ENCODE measurements at places on chromosomes 5 and 9.
A peak's percentile ranks its signal among the peaks of the same experiment; 100 is the strongest.

DNA sequence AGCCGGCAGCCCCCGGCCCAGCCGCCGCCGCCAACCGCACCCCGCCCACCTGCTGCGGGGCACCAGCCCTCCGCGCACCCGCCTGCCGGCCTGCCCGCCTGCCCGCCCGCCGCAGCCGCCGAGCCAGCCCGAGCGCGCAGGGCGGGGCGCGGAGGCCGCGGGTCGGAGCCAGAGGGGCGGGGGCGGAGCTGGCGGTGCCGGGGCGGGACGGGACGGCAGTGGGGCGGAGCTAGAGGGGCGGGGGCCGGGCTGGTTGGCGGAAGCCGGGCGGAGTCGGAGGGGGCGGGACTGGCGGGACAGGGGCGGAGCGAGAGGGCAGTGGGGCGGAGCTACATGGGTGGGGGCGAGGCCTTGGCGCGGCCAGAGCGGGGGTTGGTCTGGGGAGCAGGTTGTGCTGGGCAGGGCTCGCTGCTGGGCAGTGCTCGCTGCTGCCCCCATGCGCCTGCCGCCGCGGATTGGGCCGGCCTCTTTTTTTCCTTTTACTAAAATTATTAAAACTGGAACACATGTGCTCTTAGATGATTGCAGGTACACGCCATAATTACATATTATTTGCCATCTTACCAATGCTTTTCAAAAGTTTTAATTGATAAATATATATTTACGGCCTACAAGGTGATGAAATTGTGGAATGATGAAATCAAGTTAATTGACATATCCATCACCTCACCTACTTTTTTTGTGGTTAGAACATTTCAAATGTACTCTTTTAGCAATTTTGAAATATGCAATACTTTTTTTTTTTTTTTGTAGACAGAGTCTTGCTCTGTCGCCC lies at the start of gene SH3GLB2:
Gene SH3GLB2 (minus strand): TSS at position 140 of the 775 bp plus-strand sequence. CDS start 177 bp downstream, outside the sequence.
- peak; percentile 82 for DNase-seq

DNA sequence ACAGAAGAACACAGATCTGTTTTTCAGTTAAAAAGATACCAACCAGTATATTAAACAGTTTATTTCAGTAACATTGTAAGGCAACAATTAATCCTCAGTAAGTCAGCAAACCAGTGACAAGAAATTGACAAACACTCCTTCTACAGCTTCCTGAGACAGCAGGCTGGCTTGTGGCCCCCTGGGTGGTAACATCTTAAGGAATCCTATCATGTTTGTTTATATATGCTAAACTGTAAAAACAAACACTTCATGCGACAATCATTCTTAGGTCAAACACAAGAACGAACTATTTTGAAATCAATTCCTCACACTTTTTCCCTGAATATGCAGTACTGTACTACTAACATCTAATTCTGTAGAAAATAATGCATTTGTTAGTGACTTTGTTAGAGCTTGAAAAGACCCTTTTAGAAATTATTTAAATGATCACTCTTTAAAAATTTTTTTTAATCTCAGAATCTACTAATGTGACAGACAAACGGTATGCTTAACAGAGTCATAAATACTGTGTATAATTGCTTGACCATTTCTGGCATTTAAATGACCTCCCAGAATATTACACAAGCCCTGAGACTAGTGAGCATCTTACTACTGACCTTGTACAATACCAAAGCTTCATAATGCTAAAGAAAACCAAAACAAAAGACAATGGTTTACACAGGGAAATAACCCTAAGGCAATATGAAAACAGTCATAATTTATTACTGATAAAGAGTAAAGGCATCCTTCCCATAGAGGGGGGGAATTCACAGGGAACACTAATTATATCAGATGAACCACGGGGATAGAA lies 48.2 kb downstream of the ERMP1 start:
- no peak for DNase-seq

GRCh38 chr5:140324617-140325241 lies 21.7 kb downstream of the HBEGF start:
- peak; percentile 85 for DNase-seq

GRCh38 chr9:35488021-35488420 lies 1.9 kb upstream of the RUSC2 start:
- DNase-seq: no peak

DNA sequence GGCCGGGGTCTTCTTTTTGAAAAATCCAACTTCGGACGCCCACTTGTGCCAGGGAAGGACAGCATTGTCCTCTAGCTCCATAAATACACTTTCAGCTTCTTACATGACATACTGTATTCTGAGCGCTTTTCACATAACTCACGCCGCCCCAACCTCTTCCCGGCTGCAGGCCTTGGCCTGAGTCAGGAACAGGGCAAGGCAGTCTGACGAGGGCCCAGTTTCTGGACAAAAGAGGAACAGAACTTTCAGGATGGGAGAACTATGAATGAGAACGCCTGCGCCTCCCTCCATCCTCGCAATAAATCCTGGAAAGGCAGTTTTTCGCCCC lies 650 bp downstream of the DCTN4 start:
- DNase-seq: no peak

GRCh38 chr9:108668938-108669335 lies 186.8 kb downstream of the ACTL7B start:
- DNase-seq: no peak

DNA sequence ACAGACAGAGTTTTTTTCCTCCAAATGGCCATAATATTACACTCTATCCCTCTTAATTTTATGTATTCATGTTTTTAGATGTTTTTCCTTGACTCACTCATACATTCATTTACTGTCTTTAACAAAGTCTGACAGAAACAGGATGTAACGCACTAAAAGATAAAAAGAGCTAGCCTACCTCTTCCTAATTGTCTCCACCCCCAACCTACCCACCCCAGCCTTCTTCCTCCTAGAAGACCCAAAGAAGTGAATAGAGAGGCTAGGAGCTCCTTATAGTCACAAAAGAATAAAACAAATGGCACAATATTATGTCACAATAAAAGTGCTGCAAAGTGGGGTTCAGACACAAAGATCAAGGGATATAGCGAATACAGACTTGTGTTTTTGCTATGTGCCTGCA lies 719 bp downstream of the NOL8 start:
- no peak for DNase-seq

GRCh38 chr9:126979461-126979860 lies 64.9 kb downstream of the RALGPS1 start:
- no peak for DNase-seq

DNA sequence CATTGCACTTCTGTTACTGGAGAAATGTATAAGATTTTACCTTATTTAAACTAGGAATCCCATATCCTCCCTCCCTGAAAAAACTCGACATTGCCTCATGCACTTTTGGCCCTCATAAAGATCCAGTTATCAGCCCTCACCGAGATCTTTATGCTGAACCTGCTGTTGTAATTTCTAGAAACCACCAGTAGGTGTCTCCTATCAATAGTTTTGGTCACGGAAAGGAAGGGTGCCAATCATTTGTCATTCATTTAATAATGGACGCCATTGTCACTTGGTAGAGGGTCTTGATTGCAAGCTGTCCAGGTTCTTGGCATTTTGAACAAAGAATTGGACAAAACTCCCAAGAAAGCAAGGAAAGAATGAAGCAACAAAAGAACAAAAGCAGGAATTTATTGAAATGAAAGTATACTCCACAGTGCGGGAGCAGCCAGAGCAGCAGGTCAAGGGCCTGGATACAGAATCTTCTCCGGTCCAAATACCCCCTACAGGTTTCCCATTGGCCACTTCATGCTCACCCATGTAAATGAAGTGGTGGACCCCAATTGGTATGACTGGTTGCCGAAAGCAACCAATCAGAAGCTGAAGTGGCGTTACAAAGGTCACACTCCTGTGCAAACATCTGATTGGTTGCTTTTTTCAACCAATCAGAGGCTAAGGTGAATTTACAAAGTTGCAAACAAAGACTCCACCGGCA lies 524.3 kb downstream of the PSAT1 start:
- no peak for DNase-seq

DNA sequence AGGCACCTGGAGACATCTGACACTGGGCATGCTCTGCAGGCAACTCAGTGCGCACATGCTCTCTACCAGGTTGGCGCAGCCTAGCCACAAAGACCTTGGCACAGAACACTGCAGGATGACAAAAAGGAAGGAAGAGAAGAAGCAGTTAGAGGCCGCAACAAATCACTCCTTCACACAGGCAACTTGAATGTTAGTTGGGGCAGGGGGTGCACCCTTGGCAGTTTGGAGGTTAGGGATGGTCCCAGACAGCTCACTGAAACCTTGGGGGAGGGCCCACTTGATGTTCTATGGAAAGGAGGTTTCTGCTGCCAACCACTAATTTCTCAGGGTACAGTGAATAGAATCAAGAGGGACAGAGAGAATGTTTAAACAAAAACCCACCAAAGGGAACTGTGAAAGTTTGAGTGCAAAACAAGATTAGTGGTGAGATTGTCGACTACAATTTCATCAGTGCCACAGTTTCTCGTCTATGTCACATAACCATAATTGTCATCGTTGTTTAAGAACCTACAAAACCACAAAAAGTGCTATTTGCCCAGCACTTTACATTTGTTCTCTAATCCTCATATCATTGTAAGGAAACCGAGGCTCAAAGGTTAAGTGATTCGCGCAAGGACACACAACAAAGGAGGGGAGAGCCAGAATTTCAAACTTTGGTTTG lies 48.7 kb downstream of the FBXW11 start:
- DNase-seq: no peak

DNA sequence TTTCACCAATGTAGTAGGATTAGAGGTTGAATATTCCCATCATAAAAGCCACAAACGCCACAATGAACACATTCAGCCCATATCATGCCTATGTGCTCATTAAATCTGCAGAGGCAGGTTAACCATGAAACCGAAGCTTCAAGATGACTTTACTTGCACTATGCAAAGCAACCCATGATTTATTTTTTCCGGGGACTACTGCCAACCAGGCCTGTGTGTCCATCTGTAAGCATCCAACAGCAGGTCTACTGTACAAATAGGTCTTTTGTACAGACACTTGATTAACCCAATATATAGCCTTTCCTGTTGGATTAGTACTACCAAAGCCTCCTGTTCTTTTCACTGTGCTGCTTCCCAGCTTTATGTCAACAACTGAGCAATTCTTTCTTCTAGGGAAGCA lies 104.9 kb upstream of the CDH10 start:
- no peak for DNase-seq

GRCh38 chr5:172573986-172574870 lies 66.8 kb upstream of the NEURL1B start:
- DNase-seq: no peak

DNA sequence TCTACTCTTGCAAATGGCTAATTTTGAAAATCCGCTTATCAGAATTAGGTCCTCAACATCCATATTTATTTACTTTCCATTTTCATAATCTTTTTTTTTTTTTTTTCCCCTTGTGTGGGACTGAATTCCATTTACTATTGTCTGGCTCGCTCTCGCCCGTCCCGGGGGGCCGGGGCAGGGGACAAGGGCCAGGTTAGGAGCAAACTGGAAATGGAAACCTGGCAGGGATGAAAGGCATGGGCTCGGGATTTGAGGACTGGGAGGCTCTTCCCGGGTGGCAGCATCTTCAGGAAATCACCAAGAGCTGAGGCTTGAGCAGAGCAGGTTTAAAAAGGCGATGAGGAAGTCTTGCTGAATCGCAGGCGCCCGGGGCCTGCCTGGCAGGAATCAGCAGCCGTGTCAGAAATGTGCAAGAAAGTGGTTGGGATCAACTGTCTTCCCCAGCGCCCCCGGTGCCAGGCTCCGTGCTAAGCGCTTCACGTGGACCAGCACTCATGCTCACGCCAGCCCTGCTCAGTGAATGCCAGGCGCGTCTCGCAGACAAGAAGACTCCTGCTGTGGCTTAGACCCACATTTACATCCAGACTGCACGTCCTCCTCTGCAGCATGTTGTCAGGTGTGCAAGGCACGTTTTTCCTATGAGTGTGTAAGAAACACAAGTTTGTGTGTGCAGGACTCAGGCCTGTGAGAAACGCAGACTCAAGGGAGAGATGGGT lies 66.3 kb upstream of the UNC5A start:
- DNase-seq: no peak

GRCh38 chr5:180673371-180674089 lies 24.1 kb upstream of the FLT4 start:
- DNase-seq: no peak

DNA sequence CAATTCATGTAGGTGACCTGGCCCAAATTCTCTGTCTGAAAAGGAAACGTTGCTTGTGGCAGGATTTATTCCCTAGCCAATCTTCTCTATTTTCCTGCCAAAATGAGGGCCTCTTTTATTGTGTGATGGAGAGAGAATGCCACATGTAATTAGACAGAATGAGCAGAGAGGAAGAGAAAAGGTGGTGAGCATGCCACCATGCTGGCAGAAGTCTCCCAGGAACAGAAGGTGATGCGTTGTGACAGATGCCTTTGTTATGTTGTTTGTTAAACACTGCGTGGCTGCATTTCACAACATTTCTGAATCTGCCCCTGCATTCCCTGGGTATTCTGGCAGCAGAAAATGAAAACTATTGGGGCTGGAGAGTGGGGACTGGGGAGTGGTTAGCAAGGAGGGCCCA lies 577.6 kb downstream of the TLR4 start:
- DNase-seq: no peak

DNA sequence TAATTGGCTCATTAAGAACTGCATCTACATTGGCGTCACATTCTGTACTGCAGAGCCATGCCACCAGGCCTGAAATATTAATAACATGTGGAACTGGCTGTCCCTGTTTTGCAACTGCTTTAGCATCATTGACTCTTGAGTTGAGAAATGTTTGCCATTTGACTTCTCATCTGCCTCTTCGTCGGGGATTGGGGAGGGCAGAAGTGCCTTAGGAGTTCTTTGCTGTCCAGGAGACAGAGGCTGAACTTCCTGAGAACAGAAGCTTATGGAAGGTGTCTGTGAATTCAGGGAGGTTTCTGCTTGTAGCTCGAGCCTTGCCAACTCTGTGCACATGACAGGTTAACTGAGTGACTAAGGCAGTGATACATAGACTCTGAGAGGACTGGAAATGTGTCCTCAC lies 265.0 kb downstream of the KIF4B start:
- DNase-seq: no peak

GRCh38 chr5:137348759-137349158 lies 150.4 kb downstream of the SPOCK1 start:
- no peak for DNase-seq

DNA sequence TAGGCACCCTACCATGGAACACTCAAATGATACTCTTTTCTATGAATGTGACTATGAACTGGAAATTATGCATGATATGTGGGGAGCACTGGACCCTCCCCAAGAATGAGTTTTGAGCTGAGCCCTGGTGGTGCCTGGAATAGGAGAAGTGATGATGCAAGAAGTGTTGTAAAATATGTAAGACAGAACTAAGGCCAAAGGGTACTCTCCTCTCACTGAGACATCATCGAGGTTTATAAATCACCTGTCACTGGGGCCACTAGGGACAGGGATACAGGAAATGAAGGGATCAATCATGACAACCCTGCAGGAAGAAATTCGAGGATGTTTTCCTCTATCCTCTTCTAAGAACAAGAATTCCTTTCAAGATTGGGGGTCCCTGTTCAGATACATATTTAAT lies 45.4 kb downstream of the PCSK1 start:
- peak; percentile 41 for DNase-seq
